Neural crest cell (in vitro differentiated cells): ENCODE measurements at places on chromosomes 2 and 18.

- H3K27ac ChIP-seq: no peak overlapping the region
- peaks cover 4% of the 10 kb centered on the region for H3K36me3 ChIP-seq
- peaks cover 16% of the 10 kb centered on the region for H3K4me1 ChIP-seq
- no peaks in the 10 kb centered on the region for H3K27me3 ChIP-seq
- H3K4me3 ChIP-seq: no peak overlapping the region
Measured at GRCh38 chr2:205610437-205610836, 71.9 kb upstream of the NRP2 start.

DNA sequence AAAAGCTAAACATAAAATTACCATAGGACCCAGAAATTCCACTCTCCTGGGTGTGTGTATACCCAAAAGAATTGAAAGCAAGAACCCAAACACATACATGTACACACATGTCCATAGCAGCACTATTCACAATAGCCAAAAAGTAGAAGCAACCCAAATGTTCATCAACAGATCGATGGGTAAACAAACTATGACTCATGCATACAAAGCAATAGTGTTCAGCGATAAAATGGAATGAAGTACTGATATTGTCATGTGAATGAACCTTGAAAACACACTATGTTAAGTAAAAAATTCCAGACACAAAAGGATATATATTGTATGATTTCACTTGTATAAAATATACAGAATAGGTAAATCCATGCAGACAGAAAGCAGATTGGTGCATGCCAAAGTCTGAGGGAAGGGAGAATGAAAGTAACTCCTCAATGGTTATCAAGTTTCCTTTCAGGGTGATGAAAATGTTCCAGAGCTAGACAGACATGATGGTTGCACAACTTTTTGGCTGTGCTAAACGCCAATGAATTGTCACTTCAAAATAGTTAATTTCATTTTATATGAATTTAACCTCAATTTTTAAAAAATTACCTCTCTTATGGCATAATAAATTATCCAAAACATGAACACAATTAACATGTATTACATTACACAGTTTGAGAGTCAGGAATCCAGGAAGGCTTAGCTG lies 35.5 kb downstream of the GKN2 start:
- no peaks in the 10 kb centered on the region for H3K27me3 ChIP-seq
- DNase-seq: no peak
- H3K27ac ChIP-seq: no peak overlapping the region
- H3K36me3 ChIP-seq: no peaks in the 10 kb centered on the region
- H3K4me1 ChIP-seq: no peaks in the 10 kb centered on the region

DNA sequence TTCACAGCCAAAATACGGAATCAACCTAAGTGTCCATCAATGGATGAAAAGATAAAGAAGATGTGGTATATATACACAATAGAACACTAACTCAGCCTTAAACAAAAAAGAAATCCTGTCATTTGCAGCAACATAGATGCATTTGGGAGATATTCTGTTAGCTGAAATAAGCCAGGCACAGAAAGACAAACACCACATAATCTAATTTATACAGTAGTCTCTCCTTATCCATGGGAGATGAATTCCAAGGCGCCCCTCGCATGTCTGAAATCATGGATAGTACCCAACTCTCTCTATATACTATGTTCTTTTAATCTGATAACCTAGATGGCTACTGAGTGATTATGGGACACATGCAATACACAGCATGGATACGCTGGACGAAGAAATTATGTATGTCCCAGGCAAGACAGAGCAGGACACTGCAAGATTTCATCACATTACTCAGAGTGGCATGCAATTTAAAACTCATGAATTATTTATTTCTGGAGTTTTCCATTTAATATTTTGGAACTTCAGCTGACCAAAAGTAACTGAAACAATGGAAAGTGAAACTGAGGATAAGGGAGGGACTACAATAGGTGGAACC lies 39.5 kb downstream of the ORC4 start:
- no peaks in the 10 kb centered on the region for H3K27me3 ChIP-seq
- no peak overlapping the region for H3K4me3 ChIP-seq
- no peak overlapping the region for H3K27ac ChIP-seq
- DNase-seq: no peak
- H3K36me3 ChIP-seq: peaks cover 35% of the 10 kb centered on the region

- DNase-seq: no peak
- no peaks in the 10 kb centered on the region for H3K4me1 ChIP-seq
- no peaks in the 10 kb centered on the region for H3K36me3 ChIP-seq
- H3K27me3 ChIP-seq: peaks cover 31% of the 10 kb centered on the region
Measured at GRCh38 chr2:170401187-170401586, 223.2 kb downstream of the MYO3B start.

DNA sequence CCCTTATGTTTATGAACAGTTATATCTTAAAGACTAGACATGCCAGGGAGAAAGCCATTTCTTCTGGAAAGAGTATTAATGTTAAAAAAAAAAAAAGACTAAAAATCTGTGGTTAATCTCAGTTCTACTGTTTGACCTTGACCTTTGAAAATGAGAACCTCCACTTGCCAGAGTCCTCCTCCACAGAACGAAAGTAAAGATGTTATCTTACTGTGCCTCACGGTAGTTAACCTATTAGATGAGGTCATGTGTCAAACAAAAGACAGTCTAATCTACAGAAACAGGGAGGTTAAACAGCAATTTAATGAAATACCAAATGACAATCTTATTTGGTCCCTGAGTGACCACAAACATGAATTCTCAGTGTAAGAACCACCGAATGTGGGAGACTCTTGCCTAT lies 51.2 kb downstream of the SLC14A2 start:
- H3K36me3 ChIP-seq: no peaks in the 10 kb centered on the region
- H3K4me3 ChIP-seq: no peak overlapping the region
- no peak for DNase-seq
- peaks cover 3% of the 10 kb centered on the region for H3K27me3 ChIP-seq
- peaks cover 7% of the 10 kb centered on the region for H3K4me1 ChIP-seq

- H3K4me1 ChIP-seq: no peaks in the 10 kb centered on the region
- no peaks in the 10 kb centered on the region for H3K36me3 ChIP-seq
- DNase-seq: no peak
- H3K27me3 ChIP-seq: no peaks in the 10 kb centered on the region
- no peak overlapping the region for H3K27ac ChIP-seq
Measured at GRCh38 chr2:100667801-100668200, 105.0 kb downstream of the PDCL3 start.

- H3K4me3 ChIP-seq: no peak overlapping the region
- DNase-seq: no peak
- no peak overlapping the region for H3K27ac ChIP-seq
Measured at GRCh38 chr18:39424261-39424660, 1858.7 kb upstream of the CELF4 start.

DNA sequence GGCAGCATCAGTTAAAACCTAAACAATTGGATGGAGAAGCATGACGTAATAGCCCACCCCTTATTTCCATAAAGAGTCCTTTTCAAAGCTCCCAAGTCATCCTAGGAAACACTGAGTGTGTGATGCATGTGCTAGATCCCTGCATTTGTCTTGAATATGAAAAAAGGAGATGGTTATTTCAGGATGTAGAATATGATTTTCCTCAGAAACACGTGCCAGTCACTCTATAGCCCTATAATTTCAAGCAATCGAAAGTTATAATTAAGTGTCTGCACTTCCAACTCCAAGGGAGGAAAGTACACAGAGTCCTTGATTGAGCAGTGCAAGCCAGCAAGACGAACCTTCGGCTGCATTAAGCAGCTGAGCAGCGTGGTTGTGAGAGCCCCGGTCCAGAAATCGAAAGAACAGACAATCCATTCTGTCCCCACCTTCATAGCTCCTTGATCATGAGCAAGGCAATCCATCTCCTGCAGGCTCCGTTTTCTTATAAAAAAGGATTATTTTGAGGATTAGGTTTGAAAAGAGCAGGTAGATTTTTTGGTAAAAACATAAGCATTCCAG lies 287.7 kb downstream of the FBXO15 start:
- H3K4me3 ChIP-seq: no peak overlapping the region
- no peaks in the 10 kb centered on the region for H3K27me3 ChIP-seq
- DNase-seq: no peak
- no peaks in the 10 kb centered on the region for H3K4me1 ChIP-seq
- no peak overlapping the region for H3K27ac ChIP-seq

GRCh38 chr18:54232485-54233227 lies 8.2 kb upstream of the MBD2 start:
- H3K36me3 ChIP-seq: no peaks in the 10 kb centered on the region
- DNase-seq: no peak
- no peaks in the 10 kb centered on the region for H3K27me3 ChIP-seq
- no peak overlapping the region for H3K4me3 ChIP-seq
- no peak overlapping the region for H3K27ac ChIP-seq
